ENCODE measurements at places on chromosomes 1 and 21.

- DNase-seq: no peak
These were observed 864 bp upstream of the BTG2 start for GRCh38 chr1:203304391-203304918.

- no peak for DNase-seq
These were observed 95.0 kb downstream of the SGIP1 start for GRCh38 chr1:66628926-66629325.

GRCh38 chr1:206612129-206612876 lies at the start of gene EIF2D:
Gene EIF2D, minus strand, starts transcription at chr1:206612465. Its CDS starts 123 bp downstream, at chr1:206612342.
- DNase-seq: peak; percentile 73

- DNase-seq: no peak
These were observed 6.9 kb downstream of the TMEM81 start for GRCh38 chr1:205077158-205077933.

GRCh38 chr1:212754193-212754592 lies 37.4 kb downstream of the NSL1 start:
- no peak for DNase-seq

- DNase-seq: no peak
These were observed 11.4 kb downstream of the FAM89A start for GRCh38 chr1:231028682-231029081.

DNA sequence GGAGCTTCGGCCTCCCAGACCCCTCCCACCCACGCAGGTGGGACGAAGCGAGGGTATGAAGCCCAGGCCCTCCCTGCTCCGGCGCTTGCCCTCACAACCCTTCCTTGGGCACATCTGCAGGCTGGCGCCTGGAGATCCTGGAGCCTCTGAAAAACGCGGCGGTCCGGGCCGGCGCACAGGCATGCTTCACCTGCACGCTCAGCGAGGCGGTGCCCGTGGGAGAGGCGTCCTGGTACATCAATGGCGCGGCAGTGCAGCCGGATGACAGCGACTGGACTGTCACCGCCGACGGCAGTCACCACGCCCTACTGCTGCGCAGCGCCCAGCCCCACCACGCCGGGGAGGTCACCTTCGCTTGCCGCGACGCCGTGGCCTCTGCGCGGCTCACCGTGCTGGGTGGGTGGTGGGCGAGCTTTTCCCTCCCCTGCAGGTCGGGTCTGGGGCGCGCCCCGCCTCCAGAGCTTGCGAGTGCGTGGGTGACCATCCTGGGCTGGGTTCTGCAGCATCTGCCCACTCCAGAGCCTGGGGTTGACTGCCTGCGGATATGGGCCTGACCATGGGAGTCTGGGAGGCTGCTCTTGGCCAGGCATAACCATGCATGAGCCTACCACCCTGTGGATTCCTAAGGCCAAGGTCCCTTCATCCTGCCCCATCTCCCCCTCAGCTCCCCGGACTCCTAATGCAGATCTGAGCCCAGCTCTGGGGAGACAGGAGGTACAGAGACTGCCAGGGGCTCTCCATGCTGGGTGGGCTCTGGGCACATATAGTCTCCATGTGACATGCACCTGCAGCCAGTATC lies 89.8 kb downstream of the TRIM11 start:
- no peak for DNase-seq

Measured in NCI-H510A (cell line).